ENCODE measurements at places on chromosomes 7 and 10. TPM values are rescaled to one million over a fixed set of nuclear protein-coding genes. Genes with fewer than 3 reads are reported as not detected.

PRPF18 gene
- total RNA-seq: 32.0 TPM

MMP21 gene
- not detected for total RNA-seq

VIPR2 gene
- total RNA-seq: not detected

ADAMTS14 gene
- not detected for total RNA-seq

CCDC3 gene
- 1.9 TPM for total RNA-seq

GLCCI1 gene
- 18.8 TPM for total RNA-seq

HOXA3 gene
- total RNA-seq: 22.6 TPM

GRCh38 chr10:124429576-124429975, 10.9 kb upstream of the OAT start:
- H3K36me3 ChIP-seq: no peaks in the 10 kb centered on the region
- no peak overlapping the region for H3K27ac ChIP-seq
- H3K4me1 ChIP-seq: peaks cover 43% of the 10 kb centered on the region
- H3K4me3 ChIP-seq: no peak overlapping the region

GRCh38 chr7:127644484-127644883, 7.5 kb upstream of the SND1 start:
- peaks cover 28% of the 10 kb centered on the region for H3K4me1 ChIP-seq
- H3K27ac ChIP-seq: peak overlapping the region; percentile 4
- H3K36me3 ChIP-seq: no peaks in the 10 kb centered on the region
- no peaks in the 10 kb centered on the region for H3K27me3 ChIP-seq
- DNase-seq: no peak
- no peak overlapping the region for H3K4me3 ChIP-seq

DNA sequence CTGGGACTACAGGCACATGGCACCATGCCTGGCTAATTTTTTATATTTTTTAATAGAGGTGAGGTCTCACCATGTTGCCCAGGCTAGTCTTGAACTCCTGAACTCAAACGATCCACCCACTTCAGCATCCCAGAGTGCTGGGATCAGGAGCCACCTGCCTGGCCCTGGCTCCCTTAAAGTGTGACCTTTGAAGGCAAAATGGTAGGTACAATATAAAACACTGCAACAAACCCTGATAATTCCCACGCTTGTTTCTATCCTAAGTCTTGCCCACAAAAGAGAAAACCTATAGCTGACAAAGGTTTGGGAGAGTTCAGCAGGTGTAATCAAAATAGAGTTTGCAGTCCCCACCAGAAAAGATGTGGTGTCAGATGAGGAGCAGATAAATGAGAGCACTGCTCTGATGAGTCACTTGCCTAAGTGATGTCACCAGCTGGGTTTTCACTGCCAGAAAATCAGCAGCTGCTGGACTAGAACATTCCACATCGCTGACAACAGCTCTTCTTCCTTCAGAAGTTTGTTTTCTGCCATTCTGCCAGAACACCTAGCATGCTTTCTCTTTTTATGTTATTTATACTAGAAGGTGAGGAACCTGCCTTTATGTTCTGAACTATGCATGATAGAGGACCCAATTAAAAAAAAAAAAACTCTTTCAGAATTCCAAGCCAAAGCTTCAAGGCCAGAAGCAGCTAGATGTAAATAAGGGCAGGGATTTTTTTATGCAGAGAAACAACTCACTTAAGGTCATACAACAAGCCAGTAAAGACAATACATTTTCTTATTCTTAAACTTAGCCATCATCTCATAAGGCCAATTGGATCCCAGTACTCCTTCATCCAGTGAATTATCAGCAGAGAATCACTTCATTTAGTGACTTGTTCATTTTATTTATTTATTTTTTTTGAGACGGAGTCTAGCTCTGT, 18.0 kb downstream of the PURB start:
- H3K27me3 ChIP-seq: no peaks in the 10 kb centered on the region
- no peak overlapping the region for H3K27ac ChIP-seq
- no peaks in the 10 kb centered on the region for H3K36me3 ChIP-seq
- H3K4me3 ChIP-seq: no peak overlapping the region
- peaks cover 5% of the 10 kb centered on the region for H3K4me1 ChIP-seq
- no peak for DNase-seq

GRCh38 chr10:5559642-5560141, 34.9 kb downstream of the CALML3 start:
- no peaks in the 10 kb centered on the region for H3K36me3 ChIP-seq
- H3K4me1 ChIP-seq: peaks cover 24% of the 10 kb centered on the region
- no peak overlapping the region for H3K27ac ChIP-seq
- no peaks in the 10 kb centered on the region for H3K27me3 ChIP-seq
- no peak for DNase-seq

DNA sequence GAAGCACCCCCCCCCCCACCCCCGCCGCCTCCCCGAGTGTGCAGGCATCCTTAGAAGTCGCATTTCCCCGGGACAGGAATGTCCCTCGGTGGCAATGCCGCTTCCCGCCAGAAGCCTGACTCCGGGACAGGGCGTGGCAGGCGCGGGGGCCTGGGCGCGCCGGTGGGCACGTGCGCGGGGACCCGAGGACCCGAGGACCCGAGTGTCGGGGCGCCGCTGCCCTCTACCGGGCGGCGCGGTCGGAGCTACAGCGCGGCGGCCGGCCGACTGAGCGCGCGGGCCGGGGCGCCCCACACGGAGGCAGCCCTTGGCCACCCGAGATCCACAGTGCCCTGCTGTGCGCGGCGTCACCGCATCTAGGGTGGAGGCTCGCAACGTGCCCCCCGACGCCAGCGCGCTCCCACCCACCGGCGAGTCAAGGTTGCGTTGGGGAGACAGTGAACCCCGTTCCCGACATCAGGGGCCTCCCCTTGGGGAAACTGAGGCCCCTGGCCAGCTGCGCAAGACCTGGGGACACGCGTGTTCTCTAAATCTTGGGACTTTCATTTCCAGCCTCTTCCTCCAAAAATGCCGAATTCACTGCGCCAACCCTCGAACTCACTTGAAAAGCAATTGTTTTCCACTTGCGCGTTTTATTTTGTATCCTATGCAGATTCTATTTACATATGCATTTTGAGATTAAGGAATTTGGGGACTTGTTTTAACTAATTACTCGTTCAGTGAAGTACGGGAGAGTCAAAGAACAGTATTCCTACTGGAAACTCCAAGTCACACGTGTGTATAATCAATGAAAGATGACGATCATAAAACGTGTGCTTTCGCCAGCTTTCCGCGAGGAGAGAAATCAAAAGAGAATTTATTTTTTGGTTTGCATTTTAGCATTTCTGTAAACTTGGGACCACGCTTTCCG, 3.1 kb upstream of the CUX1 start:
- no peaks in the 10 kb centered on the region for H3K36me3 ChIP-seq
- DNase-seq: peak; percentile 87
- H3K4me1 ChIP-seq: peaks cover 16% of the 10 kb centered on the region
- peak overlapping the region; percentile 85 for H3K27ac ChIP-seq
- peak overlapping the region; percentile 99 for H3K4me3 ChIP-seq

DNA sequence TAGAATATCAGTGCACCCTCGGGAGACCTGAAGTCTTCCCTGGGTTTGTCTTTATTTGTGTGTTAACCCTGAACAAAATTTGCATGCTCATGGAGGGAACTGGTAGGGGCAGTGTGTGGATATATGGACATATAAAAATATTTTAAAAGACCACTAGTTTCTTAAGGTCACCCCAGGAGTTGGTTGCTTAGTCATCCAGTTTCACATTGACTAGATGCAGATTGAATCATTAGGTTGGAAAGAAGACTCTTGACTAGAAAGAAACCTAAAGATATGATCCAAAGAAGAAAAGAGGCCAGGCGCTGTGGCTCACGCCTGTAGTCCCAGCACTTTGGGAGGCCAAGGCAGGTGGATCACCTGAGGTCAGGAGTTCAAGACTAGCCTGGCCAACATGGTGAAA, 137.1 kb downstream of the KAT6B start:
- DNase-seq: no peak
- no peaks in the 10 kb centered on the region for H3K36me3 ChIP-seq
- no peak overlapping the region for H3K4me3 ChIP-seq
- H3K4me1 ChIP-seq: no peaks in the 10 kb centered on the region
- H3K27ac ChIP-seq: no peak overlapping the region

GRCh38 chr10:1178506-1178905, 122.3 kb downstream of the WDR37 start:
- H3K27me3 ChIP-seq: no peaks in the 10 kb centered on the region
- no peak overlapping the region for H3K27ac ChIP-seq
- no peak for DNase-seq
- H3K4me1 ChIP-seq: no peaks in the 10 kb centered on the region

DNA sequence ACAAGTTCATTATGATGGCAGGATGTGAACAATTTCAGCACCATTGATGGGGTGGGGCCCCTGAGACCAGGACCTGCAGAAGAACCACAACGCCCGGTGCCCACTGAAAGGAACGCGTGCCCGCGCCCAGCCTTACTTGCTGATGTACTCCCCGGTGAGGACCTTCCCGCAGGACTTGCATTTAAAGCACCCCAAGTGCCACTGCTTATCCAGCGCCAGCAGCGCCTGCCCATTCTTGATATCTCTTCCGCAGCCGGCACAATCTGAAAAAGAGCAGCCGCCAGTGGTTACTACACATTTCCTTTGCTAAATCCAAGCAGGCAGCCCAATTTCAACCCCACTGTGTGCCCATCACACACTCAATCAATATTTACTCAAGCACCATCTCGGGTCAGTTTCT, 110.6 kb downstream of the ABLIM1 start:
- no peaks in the 10 kb centered on the region for H3K36me3 ChIP-seq
- no peak overlapping the region for H3K4me3 ChIP-seq
- no peaks in the 10 kb centered on the region for H3K27me3 ChIP-seq
- H3K27ac ChIP-seq: no peak overlapping the region
- DNase-seq: no peak
- no peaks in the 10 kb centered on the region for H3K4me1 ChIP-seq

DNA sequence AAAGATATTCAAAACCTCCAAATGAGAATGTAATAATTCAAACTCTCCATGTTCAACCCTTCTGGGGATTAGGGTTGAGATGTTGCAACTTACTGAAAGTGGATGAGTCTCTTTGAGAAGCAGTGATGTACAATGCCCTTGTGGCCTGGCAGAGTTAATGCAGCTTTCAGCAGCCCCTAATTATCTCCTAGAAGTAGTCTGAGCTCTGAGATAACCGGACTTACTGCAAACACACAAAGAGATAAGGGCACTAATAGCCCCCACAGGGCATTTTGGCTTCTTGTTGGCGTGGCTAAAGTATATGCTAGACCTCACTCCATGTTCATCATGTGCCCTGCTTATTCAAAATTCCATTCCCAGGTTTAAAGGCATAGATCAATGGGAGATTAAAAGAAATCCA, 404.7 kb downstream of the NEBL start:
- no peaks in the 10 kb centered on the region for H3K36me3 ChIP-seq
- H3K4me1 ChIP-seq: no peaks in the 10 kb centered on the region
- H3K27ac ChIP-seq: no peak overlapping the region

GRCh38 chr7:18778594-18778993, 283.0 kb downstream of the HDAC9 start:
- H3K4me1 ChIP-seq: no peaks in the 10 kb centered on the region

DNA sequence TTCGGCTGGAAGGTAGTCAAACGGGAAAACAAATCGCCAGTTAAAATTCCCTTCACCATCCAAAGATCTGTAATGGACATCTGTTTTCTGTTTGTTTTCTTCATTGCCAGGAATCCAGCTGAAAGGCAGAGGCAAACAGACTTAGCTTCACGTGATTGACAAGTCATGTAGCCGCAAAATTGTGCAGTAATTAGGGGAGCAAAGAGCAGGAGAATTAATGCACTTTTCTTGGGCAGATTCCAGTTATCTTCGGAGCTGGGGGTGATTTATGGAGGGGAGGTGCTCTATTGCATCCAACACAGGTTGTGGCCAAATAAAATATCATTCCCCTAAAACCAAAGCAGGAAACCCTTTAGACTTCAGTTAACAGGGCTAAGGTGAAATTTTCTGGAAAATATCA, 162.2 kb downstream of the MYOF start:
- H3K27me3 ChIP-seq: no peaks in the 10 kb centered on the region
- H3K27ac ChIP-seq: no peak overlapping the region
- no peaks in the 10 kb centered on the region for H3K4me1 ChIP-seq
- H3K36me3 ChIP-seq: 0 out of 2 replicates have a peak, but pooled peaks cover 2% of the 10 kb centered on the region

- H3K36me3 ChIP-seq: no peaks in the 10 kb centered on the region
- no peak overlapping the region for H3K4me3 ChIP-seq
- no peak overlapping the region for H3K27ac ChIP-seq
Observed at GRCh38 chr10:51896849-51897248, 197.5 kb upstream of the CSTF2T start.

DNA sequence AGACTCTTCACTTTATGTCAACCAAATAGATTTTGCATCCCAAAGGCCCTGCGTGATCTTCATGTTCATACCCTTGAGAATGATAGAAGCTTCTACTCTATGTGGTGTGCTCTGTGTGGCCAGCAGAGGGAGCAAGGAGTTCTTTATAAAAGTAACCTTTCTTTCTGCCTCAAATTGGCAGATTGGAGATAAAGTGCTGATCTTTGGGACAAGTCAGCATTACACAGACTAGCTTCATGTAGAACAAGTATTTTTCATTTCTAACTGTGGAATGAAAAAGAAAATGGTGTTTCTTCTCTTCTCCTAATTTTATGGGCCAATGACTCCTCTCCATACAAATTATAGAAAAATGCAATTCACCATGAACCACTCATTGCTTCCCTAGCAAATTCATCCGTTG, 1214.1 kb downstream of the SORCS1 start:
- H3K4me3 ChIP-seq: no peak overlapping the region
- H3K27ac ChIP-seq: no peak overlapping the region
- no peaks in the 10 kb centered on the region for H3K36me3 ChIP-seq
- DNase-seq: peak; percentile 44

DNA sequence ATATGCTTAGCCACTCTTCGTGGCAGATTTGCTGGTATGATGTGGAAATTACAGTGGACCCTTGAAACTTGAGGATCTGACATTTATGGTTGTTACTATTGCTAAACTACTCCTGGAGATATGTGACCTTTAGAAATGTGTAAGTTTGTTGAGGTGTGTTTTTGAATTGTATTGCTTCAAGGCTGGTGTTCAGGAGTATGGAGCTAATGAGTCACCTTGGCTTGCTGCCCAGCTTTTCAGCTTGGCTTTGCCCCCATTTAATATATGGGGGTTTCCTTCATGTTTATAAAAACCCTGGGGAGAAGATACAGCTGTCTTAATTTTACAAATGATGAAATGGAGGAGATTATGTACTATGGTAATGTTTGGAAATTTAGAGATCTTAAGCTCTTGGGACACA, 11.6 kb downstream of the HBP1 start:
- peaks cover 7% of the 10 kb centered on the region for H3K4me1 ChIP-seq
- H3K36me3 ChIP-seq: no peaks in the 10 kb centered on the region
- H3K27me3 ChIP-seq: no peaks in the 10 kb centered on the region
- DNase-seq: no peak

GRCh38 chr10:85458324-85458723, 908.3 kb downstream of the GRID1 start:
- H3K27me3 ChIP-seq: no peaks in the 10 kb centered on the region
- H3K36me3 ChIP-seq: no peaks in the 10 kb centered on the region

- no peaks in the 10 kb centered on the region for H3K27me3 ChIP-seq
- no peak overlapping the region for H3K4me3 ChIP-seq
- H3K27ac ChIP-seq: peak overlapping the region; percentile 9
- H3K36me3 ChIP-seq: no peaks in the 10 kb centered on the region
- peaks cover 5% of the 10 kb centered on the region for H3K4me1 ChIP-seq
Observed at GRCh38 chr7:134789967-134790685, 10.7 kb downstream of the CALD1 start.

DNA sequence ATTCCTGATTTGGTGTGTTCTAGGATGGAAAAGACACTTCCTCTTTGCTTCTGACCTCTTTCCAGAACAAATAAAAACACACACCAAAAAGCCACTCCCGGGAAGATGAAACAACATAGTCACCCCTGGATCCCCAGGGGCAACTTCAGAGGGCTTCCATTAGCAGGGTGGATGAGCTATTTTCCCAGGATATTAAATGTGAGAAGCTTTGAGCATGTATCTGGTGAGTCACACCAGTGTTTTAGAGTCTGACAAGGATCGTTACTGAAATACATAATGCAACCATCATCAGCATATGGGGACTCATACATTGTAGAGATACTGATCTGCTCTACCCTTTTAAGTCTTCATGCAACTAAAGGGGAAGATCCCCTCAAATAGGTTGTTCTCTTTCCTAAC, 115.5 kb upstream of the ZNF438 start:
- DNase-seq: no peak
- no peaks in the 10 kb centered on the region for H3K36me3 ChIP-seq
- H3K27me3 ChIP-seq: no peaks in the 10 kb centered on the region
- H3K27ac ChIP-seq: no peak overlapping the region
- H3K4me3 ChIP-seq: no peak overlapping the region

Data from Caco-2 (cell line).